ENCODE measurements at places on chromosomes 3 and 15. TPM values are rescaled to one million over a fixed set of nuclear protein-coding genes. Genes with fewer than 3 reads are reported as not detected.

The CHRNA5 gene
- total RNA-seq, result 4.4 TPM

The UNC45A gene
- 17.5 TPM for total RNA-seq

The TMC3 gene
- not detected for total RNA-seq

The ROBO2 gene
- 0.12 TPM for total RNA-seq

The ADAMTS7 gene
- total RNA-seq, result 1.1 TPM

The CELSR3 gene
- total RNA-seq, result 0.14 TPM

The SERINC4 gene
- total RNA-seq, result 0.23 TPM

The SNTN gene
- not detected for total RNA-seq

The P2RY12 gene
- total RNA-seq, result 1.1 TPM

The GOLGA6L7 gene
- not detected for total RNA-seq

The MLF1 gene
- total RNA-seq, result 15.4 TPM

The EOMES gene
- total RNA-seq, result 0.09 TPM
